ENCODE measurements at places on chromosomes 6 and 20.
A peak's percentile ranks its signal among the peaks of the same experiment; 100 is the strongest.

DNA sequence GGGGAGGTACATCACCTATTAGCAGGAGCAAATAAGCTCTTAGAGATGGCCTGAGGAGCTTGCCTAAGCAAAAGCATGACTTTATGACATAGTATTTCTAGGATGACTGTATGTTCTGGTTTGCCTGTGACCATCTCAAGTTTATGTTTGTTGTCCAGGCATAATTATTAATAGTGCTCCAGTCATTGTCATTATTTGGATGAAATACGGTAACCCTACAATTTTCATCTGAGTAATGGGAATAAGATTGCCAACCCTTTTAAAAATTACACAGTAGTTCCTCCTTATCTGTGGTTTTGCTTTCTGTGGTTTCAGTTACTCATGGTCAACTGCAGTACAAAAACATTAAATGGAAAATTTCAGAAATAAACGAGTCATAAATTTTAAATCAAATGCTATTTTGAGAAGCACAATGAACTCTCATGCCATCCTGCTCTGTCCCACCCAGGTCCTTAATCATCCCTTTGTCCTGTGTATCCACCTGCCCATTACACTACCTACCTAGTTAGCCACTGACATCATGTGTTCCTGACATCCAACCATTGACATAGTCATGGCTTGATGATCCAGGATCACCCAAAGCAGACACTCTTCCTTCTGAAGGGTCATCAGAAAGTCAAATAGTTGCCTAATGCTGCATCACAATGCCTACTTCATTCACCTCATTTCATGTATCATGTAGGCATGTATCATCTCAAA, 27.0 kb upstream of the TFB1M start:
- DNase-seq, result no peak

DNA sequence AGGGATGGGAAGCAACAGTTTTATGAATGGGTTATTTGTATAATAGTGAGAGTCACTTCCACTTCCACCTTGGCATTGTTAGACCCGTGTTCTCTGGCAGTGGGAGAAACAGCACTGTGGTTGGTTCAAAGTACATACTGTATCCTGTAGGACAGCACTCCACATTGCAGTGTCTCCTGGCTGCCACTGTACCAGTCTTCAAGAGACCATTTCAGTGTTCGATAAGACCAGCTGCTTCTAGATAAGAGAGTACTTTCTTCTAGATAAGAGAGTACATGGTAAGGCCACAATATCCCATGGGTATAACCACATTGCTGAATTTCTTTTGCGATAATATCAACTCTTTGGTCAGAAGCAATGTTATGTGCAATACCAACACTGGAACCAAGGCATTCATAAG, 28.8 kb downstream of the FITM2 start:
- DNase-seq, result no peak

DNA sequence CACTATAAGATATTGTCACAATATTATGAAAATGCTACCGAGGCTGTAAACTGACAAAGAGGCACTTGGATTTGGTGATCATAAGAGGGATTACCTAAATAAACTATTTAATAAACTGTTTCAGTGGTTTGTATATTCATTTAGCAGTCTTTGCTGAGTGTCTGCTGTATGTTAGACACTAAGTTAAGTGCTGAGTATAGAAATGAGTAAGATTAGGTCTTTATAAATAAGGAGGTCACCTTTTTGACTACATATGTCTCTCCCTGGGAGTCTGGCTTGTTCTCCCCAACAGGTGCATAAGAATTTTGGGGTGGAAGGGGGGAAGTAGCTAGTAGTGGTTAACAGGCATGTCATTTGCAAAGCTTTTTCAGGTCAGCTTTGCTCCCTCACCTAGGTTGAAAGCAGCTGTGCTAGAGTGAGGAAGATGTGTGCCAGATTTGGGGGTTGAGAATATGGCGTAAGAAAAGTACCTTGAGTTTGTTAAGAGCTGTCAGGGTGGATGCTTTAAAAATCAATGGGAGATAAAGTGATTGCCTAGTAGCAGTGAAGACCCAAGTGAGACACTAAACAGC, 246.3 kb downstream of the ZFAND3 start:
- DNase-seq, result no peak

GRCh38 chr6:71879016-71879415, 7.3 kb upstream of the RIMS1 start:
- no peak for DNase-seq

DNA sequence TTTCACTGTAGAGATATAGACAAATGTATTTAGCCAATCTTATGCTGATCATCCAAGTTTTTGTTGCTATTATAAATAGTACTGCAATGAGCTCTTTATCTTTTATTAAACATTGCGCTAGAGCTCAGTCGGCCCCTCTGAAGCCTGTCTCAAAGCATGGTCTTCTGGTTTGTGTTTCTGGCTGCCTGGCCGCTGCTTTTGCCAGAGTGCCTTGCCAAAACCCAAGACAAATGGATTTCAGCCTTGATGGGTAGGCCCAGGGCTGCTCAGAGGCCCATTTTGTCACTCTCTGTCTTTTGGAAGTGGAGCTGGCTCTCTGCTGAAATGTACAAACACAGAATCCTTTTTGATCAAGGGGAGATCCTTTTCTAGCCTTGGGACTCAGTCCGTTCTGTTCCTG, 102.9 kb upstream of the KCNG1 start:
- DNase-seq, result no peak

GRCh38 chr6:64547594-64548268, 912.1 kb downstream of the PHF3 start:
- no peak for DNase-seq

GRCh38 chr6:56026455-56027180, 151.2 kb upstream of the BMP5 start:
- no peak for DNase-seq

DNA sequence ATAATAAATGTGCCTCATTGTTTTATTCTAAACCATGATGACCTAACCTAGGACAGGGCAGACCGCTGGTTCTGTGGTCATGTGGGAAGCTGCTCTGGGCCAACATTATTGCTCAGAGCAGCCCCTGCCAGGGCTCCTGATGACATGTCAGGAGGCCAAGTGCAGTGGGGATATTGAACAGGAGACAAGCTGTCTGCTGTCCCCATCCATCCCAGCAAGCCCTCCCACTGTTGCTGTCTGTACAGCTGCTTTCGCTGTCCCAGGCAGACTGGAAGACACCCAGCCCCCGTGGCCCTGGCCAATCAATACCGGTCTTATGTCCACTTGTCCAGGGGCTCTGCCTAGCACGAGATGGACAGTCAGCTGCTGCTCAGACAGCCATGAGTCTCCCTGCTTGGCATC, 43.2 kb upstream of the FNDC1 start:
- DNase-seq, result no peak

DNA sequence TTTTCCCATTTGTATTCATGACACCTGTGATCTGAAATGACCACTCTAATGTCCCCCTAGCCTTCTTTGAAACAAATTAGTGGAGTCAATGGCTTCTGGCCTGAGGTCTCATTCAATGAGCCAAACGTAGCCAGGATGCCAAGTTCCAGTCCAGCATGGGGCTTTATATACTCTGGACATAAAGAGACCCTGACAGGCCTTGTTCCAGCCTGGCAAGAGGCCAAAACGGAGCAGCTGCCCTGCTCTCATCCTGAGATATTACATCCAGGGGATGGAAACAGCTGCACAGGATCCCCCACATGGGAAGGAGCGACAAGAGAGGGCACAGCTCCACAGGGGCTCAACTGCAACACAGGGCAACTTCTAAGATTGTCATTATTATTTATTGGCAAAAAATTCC, 437.8 kb downstream of the CDH26 start:
- no peak for DNase-seq

DNA sequence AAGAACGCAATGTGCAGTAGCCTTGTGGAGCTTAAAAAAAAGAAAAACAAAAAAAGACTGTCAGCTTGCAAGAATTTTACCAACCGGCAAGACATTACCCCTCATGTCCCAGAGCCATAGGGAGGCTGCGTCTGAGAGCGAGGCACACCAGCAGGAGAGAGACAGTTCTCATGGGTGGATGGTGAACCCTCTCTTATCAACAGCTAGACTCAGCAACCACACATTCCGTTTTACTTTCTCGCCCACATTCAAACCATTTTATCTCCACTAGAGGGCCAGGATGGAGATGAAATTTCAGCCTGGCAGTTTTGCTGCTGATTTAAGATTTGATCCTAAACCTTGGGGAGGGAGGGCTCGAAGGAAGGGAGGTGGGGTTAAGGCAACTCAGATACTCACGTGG, 247.0 kb downstream of the ATXN1 start:
- DNase-seq, result no peak

DNA sequence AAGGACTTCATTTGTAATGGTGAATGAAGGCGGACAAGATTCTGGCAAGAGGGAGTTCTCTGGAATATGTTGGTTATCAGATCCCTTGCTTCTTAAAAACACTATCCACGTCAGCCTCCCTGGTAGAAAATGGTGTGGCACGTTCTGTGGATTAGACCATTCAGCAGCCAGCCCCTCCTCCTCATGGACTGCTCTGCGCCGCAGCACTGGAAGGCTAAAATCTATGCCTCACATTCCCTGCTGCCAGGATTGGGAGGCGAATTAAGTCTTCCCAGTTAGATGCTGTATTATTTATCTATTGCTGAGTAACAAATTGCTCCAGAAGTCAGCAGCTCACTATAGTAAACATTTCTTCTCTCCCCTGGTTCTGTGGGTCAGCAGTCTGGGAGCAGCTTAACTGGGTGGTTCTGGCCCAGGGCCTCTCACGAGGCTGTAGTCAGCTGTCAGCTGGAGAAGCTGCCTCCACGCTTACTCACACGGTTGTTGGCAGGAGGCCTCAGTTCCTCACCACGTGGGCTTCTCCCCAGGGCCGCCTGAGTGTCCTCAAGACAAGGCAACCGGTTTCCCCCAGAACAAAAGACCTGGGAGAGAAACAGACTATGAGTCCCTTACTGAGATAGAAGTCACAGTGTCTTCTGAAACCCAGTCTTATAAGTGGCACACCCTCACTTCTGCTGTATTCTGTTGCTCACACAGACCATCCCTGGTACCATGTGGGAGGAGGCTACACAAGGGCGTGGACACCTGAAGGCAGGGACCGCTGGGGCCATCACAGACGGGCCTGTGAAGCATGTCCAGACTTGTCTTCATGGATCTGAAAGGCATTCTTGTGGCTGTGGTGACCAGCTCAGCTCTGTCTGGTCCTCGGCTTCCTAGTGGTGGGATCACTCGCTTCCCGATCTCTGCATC, 101.0 kb downstream of the NRN1 start:
- DNase-seq, result no peak

- peak; percentile 34 for DNase-seq
Observed at GRCh38 chr20:26208296-26209091, 511.8 kb upstream of the ZNF337 start.

GRCh38 chr20:49230021-49230420, 10.8 kb downstream of the DDX27 start:
- DNase-seq, result no peak

DNA sequence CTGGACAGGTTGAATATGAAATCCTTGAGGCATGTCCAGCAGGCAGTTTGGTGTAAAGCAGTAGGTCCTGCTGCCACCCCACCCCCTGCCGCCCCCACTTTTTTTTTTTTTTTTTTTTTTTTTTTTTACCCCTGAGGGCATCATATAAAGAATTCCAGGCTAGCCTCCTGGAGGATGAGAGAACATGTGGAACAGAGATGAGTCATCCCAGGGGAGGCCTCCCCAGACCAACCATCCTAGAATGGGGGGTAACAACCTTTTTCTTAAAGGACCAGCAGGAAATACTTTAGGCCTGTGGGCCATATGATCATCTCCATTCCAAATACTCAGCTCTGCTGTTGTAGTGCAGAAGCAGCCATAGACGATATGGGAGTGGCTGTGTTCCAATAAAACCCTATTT, 170.9 kb downstream of the GJA10 start:
- no peak for DNase-seq

DNA sequence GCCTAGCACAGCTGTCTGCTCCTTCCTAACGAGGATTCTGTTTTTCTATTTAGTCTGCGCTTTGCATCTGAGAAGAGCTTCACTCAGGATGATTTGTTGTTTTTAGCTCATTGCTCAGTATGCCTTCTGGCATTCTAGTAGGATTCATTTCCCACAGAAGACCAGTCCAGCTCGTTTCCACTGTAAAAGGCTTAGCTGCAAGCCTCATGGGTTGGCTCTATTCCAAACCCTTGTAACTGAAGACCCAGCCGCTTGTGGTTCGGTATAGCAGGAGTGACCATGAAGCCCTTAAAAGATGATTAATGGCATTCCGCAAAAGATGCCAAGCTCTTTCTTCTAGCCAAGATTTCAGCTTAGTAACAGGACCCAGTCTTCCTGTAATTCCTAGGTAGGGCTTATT, 7.2 kb downstream of the ADGRF1 start:
- no peak for DNase-seq

- DNase-seq, result no peak
Observed at GRCh38 chr6:150783813-150784212, 81.7 kb upstream of the MTHFD1L start.

GRCh38 chr6:161210857-161211256, 63.0 kb downstream of the AGPAT4 start:
- no peak for DNase-seq

GRCh38 chr6:139250296-139251044, 41.3 kb downstream of the TXLNB start:
- DNase-seq, result peak; percentile 56

GRCh38 chr20:37237656-37238055, 24.0 kb downstream of the GHRH start:
- no peak for DNase-seq

DNA sequence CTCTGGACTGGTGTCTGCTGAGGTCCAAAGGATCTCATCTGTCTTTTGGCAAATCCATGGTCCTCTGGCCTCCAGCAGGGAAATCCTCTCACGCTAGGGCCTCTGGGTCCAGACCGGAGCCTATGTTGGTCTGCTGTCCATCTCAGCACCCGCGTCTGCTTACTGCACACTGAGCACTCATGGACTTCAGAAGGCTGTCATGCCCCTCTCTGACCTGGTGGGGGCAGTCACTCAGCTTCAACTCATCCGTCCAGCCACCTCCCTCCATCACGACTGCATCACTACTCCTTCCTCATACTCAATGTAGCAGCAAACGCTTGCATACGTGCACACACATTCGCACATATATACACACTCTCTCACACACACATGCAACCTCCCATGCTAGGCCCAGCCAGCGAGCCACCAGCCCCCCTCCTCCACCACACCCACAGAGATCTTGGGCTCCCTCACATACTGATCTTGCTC, 33.3 kb downstream of the GABRR2 start:
- peak; percentile 19 for DNase-seq

GRCh38 chr6:34525431-34526175, 30.5 kb downstream of the SPDEF start:
- DNase-seq, result no peak

DNA sequence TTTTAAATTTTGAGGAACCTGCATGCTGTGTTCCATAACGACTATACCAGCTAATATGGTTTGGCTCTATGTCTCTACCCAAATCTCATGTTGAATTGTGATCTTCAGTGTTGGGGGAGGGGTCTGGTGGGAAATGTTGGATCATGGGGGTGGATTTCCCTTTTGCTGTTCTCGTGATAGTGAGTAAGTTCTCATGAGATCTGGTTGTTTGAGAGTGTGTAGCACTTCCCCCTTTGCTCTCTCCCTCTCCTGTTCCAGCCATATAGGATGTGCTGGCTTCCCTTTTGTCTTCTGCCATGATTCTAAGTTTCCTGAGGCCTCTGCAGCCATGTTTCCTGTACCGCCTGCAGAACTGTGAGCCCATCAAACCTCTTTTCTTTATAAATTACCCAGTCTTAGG, 61.8 kb upstream of the NEDD9 start:
- no peak for DNase-seq

All from activated effector memory CD4-positive, alpha-beta T cell treated with Interleukin-2 at 50 U/mL for 16 hours (primary cell).